ENCODE measurements at places on chromosomes 13 and 19.

DNA sequence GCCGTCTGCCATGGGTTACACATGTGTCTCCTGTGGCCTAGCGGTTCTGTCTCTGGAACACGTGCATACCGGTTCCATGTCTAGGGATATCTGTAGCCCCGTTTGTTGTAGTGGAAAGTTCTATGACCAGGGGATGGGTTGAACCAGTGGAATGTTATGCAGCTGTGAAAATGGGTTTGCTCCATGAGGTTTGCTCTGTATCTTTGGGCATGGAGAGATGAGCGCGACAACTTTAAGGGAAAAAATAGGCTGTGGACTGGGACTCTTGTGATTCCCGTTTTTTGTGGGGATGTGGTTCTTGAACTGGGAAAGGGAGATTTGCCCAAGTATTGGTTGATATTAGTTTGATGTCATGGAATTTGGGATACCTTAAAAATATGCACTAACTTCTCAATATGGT lies 120.4 kb downstream of the KDM4B start:
- DNase-seq = no peak

- no peak for DNase-seq
Observed at GRCh38 chr13:35855531-35856019, 275.6 kb downstream of the DCLK1 start.

DNA sequence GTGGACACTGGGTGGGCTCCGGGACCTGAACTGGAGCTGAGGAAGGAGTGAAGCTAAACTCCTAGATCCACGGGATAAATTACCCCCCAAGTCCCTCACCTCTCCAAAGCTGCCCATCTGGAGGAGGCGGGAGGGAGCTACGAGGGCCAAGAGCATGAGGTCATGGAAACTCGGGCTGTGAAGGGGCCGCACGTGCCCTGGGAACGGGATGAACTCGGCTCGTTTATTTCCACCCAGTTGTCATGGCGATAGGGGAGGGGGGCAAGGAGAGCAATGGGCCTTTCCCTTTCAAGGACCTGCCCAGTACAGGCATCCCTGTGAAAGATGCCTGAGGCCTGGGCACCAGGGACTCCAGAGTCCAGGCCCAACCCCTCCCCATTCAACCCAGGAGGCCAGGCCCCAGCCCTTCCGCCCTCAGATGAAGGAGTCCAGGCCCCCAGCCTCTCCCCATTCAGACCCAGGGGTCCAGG lies 3.8 kb downstream of the PPP1R12C start:
- no peak for DNase-seq

- DNase-seq = no peak
Observed at GRCh38 chr19:48582168-48582567, 24.4 kb upstream of the SPACA4 start.

GRCh38 chr19:15216363-15216762 lies 15.6 kb upstream of the NOTCH3 start:
- no peak for DNase-seq

- DNase-seq = no peak
Observed at GRCh38 chr19:47545061-47545948, 27.6 kb downstream of the ZNF541 start.

DNA sequence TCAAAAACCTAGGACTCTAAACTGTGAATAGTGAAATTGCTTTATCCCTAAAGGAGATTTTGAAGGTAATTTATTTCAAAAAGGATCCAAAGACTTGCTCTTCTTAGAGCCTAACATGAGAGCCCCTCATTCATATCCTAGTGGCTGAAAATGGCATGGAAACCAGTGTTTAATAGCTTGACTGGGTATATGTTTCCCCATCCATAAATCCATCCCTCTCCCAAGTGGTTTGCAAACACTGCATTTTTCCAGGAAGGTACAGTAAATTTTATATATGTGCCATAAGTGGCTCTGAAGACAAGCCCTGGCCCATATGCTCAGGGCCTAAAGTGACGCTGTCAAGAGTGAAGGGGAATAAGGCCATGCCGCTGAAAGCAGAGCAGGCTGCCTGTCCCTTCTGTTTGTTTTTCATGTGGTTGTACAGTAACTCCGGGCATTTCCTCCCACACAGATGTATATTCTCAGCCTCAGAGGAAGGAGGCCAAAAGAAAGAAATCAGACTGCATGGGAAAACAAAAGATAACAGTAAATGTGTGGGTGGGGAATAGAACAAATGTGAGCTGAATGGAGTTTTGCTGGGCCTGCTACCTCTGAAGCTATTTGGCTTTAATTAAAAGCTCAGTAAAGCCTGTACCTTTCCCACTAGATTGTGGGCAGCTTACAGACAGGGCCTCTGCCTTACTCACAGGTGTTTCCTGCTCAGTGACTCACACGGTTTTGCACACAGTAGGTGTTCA lies 181.9 kb downstream of the PCDH9 start:
- DNase-seq = peak; percentile 33

DNA sequence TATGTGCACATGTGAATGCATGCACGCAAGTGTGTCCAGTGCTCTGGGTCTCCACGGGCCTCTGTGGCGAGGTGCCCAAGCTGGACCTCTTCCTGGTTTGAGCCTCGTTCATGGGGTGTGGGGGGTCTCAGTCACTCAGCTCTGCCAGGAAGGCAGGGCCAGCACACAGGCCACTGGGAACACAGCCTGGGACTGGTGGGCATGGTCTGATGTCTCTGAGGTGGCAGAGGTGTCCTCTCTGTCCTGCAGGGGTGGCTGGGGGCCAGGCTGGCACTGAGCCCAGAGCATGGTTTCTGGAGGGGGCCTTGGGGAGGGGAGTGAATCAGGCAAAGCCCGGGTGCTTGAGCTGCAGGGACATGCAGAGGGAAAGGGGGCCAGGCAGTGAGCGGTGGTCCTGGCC lies 9.4 kb downstream of the LRP3 start:
- no peak for DNase-seq

GRCh38 chr13:48976576-48977285 lies 1.0 kb downstream of the FNDC3A start:
- DNase-seq = peak; percentile 18

GRCh38 chr19:21321134-21321533 lies 8.1 kb downstream of the ZNF708 start:
- no peak for DNase-seq

- no peak for DNase-seq
Observed at GRCh38 chr13:24161010-24161775, 673 bp downstream of the SPATA13 start.

All from NCI-H1694 (cell line).